Fibroblast of lung (primary cell): ENCODE measurements at places on chromosomes 1 and 21. TPM values are rescaled to one million over a fixed set of nuclear protein-coding genes. Genes with fewer than 3 reads are reported as not detected.

DNA sequence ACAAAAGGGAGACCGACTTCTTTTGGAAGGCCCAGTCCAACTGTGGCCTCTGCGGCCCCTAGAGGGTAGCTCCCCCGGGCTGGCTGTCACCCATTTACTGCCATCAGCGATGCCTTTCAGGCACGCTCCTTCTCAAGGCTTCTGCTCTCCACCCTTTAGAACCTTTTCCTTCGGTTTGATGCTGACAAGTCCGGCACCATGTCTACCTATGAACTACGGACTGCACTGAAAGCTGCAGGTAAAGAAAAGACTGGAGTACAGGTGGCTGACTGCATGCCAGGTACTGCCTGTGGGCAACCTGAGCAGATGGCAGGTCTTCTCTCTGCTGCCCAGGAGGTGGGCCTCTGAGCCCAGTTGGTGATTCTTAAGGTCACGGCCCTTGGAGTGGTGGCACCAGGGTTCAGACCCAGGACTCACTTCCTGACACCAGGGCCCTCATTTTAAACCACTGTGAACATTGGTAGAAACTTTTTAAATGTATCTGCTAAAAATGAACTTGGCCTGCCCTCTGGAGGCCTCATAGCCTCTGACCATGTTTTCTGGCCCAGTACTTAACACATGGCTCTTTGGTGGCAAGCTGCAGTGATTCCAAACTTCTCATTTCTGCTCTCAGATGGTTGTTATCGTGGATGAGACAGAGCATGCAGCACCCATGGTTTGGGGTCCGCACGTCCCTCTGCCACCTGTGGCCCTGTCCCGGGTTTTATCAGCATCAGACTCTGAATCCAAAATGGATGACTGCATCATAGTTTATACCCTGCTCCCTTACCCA, 45.7 kb downstream of the CAPN9 start:
- DNase-seq = peak; percentile 28

GRCh38 chr1:205772607-205773032, 2.7 kb downstream of the RAB29 start:
- DNase-seq = no peak

DNA sequence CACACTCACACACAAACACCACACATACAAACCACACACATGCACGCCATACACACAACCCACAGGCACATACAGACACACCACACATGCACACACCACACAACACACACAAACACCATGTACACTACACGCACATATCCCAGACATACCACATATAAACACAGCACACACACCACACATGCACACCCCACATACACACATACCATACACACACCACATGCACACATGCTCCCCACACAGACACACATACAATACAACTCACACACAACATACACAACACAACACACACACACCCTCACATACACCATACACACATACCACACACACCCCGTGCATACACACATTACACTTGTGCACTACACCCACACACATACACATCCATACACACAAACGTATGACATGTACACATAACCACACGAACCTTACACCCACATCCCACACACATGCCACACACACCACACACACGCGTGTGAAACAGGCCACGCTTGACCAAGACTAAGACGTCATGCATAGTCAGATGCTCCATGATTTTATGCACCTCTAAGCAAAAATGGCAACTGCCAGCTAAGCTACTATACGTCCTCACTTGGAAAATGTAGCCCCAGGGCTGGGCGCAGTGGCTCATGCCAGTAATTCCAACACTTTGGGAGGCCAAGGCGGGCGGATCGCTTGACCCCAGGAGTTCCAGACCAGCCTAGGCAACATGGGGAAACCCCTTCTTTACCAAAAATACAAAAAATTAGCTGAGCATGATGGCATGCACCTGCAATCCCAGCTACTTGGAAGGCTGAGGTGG, 77.4 kb upstream of the TMPRSS2 start:
- DNase-seq = no peak

DNA sequence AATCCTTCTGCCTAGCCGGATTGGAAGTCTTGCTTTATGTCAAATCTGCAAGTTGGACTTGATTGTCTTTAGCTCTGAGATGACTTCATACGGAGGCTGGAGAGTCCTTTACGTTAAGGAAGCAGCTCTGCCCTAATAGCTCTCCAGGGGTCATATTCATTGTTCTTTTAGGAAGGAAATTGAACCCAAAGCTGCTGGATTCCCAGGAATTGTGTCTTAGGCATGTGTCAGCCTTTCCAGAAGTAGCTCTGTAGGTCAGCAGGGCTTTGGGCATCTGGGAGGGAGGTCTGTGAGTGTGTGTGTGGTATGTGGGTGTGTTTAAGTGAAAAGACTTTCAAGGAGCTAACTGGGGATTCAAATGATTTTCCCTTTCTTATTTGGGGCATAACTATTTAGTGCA, 82.4 kb downstream of the ABCA4 start:
- peak; percentile 49 for DNase-seq

CD5L gene
- not detected in 2 replicates for polyA plus RNA-seq

DNA sequence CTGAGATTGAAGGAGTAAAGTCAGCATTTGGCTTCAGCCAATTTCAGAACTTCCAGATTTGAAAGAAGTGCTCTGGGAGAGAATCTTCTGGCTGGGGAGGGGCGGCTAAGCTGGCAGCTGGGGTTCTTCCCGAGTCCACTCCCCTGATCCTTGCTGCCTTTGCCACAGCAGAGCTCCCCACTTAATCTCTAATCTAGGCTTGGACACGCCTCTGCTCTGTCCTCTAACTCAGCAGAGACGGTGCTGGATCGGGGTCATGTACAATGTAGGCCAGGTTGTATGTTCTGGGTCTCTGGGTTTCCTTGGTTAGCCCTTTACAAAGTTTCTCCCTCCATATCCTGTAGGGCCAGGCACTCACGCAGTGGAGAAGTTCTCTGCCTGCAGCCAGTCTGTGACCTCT, 10.1 kb upstream of the GSTM3 start:
- DNase-seq = no peak

DNA sequence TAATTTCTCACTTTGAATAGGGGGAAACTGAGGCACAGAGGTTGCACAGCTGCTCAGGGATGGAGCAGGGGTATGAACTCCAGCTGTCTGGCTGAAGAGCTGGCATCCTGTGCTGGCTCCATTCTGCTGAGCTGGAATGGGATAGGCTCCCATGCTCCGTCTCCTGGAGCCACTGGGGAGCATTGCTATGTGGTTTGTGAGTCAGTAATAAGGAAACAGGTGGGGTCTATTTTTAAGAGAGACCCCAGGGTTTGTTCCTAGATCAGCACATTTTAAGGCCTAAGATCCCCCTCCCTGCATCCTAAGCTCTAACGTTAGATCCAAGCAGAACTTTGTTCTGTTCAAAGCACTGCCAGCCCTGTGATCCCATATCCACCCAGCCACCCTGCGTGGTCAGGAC, 72.2 kb downstream of the LACTBL1 start:
- DNase-seq = no peak

- no peak for DNase-seq
Observed at GRCh38 chr1:103267893-103268292, 159.6 kb upstream of the COL11A1 start.

SLC1A7 gene
- polyA plus RNA-seq = 0.09 and 0.15 TPM in 2 replicates

- no peak for DNase-seq
Observed at GRCh38 chr21:14567331-14568279, 21.5 kb upstream of the SAMSN1 start.

DNA sequence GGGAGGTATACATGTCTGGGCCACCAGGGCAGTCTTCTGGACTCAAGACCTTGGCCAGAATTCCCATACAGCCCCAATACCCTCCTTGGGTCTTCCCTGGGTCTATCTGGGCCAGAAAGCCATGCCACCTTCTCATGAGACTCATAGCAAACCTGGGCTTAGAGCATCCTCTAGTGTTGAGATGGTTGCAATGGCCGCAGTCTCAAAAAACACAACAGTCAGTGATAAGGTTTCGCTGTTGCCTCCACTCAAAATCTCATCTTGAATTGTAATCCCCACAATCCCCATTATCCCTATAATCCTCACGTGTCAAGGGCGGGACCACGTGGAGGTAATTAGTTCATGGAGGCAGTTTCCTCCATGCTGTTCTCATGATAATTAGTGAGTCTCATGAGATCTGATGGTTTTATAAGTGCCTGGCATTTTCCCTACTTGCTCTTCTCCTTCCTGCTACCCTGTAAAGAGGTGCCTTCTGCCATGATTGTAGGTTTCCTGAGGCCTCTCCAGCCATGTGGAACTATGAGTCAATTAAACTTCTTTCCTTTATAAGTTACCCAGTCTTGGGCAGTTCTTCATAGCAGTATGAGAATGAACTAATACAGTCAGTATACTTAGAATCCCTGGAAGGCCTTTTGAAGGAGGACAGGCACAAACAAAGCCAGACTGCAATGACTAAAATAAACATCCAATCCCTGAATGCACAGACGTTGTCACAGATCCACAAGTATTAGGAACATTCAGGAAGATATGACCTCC, 77.0 kb downstream of the CTH start:
- peak; percentile 31 for DNase-seq

- DNase-seq = no peak
Observed at GRCh38 chr1:204171751-204172178, 5.6 kb upstream of the REN start.

DNA sequence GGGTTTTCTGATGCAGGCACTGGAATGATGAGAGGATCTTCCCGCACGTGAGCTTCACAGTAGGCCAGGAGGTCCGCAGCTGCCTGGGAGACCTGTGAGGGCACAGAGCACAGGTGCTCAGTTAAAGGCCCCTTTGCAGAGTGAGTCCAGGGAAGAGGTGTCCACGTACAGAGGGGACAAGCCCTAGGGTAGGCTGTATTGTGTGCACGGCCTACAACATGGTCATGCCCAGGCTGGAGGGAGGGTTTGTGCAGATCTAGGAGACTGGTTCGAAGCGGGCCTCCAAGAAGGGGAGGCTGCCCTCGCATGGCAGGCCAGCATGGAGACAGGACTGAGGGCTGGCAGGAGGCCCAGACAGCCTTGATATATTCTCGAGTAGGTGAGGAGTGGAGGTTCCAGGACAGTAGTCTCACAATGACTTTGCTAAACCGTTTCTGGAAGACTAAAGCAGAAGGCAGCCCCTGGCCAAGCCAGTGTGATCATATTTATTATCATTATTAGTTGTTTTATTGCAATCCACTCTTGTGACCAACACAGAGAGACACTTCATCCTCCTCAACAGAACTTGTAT, 48.0 kb upstream of the B3GALNT2 start:
- no peak for DNase-seq

GRCh38 chr1:71719330-71719729, 563.0 kb downstream of the NEGR1 start:
- no peak for DNase-seq

UTS2 gene
- not detected in 2 replicates for polyA plus RNA-seq

GRCh38 chr1:176559474-176559873, 96.5 kb downstream of the PAPPA2 start:
- no peak for DNase-seq

- DNase-seq = peak; percentile 19
Observed at GRCh38 chr1:23701996-23702395, 10.4 kb downstream of the RPL11 start.

GON4L gene
- polyA plus RNA-seq = 20.2 and 20.3 TPM in 2 replicates

DNA sequence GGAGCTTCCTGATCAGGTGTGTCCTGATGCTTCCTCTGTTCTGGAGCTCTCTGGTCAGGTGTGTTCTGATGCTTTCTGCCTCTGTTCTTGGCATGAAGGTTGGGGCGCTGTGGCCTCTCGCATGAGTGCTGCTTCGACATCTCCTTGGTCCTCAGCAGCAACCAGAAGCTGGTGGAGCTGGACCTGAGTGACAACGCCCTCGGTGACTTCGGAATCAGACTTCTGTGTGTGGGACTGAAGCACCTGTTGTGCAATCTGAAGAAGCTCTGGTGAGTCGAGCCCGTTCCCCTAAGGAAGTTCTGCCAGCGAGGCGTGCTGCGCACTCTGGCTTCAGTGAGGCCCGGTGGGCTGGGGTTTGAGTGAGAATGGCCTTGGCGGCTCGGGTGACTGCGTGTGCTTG, 18.0 kb downstream of the NLRP3 start:
- DNase-seq = no peak

DNA sequence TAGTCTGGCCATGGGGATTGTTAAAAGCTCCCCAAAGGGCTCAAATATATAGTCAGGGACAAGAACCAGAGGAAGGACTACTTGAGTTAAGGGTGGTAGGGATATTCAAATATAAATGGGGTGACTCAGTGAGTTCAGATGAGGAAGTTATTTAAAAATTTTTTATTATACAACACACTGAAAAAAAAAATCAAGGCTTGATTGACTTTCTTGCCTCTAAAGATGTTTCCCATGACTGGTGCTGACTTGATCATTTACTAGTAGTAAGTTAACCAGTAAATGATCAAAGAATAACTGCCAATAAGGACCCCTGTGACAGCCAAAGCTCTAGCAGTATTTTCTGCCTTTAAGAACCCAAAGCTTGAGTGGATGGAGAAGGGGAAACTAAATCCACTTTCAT, 357.6 kb upstream of the NR5A2 start:
- DNase-seq = no peak

TMEM222 gene
- 37.1 and 39.9 TPM in 2 replicates for polyA plus RNA-seq
